ENCODE measurements at places on chromosomes 1 and 21. TPM values are rescaled to one million over a fixed set of nuclear protein-coding genes. Genes with fewer than 3 reads are reported as not detected.

DNA sequence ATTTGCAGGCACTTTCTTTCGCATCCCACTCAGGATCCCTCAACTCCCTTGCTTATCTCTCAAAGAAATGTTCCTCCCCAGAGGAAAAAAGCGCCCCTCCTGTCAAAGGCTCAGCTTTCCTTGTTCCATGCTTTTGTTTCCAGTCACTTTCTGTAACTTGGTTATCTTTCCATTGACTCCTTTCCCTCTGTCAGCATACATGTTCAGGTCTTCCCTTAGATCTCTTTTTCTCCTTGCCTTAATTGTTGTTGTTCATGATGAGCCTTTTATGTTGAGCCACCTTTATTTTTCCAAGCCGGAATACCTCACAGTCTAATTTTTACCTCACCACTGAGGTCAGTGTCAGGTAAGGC lies 46.5 kb upstream of the PODN start:
- no peak for DNase-seq

DNA sequence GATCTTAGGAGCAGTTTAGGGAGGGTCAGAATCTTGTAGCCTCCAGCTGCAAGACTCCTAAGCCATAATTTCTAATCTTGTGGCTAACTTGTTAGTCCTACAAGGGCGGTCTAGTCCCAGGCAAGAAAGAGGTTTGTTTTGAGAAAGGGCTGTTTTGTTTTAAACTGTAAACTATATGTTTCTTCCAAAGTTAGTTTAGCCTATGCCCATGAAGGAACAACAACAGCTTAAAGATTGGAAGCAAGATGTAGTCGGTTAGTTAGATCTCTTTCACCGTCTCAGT lies 62.0 kb downstream of the SLC16A1 start:
- DNase-seq, result no peak

The PDE4B gene
- 6.2 TPM for polyA plus RNA-seq

DNA sequence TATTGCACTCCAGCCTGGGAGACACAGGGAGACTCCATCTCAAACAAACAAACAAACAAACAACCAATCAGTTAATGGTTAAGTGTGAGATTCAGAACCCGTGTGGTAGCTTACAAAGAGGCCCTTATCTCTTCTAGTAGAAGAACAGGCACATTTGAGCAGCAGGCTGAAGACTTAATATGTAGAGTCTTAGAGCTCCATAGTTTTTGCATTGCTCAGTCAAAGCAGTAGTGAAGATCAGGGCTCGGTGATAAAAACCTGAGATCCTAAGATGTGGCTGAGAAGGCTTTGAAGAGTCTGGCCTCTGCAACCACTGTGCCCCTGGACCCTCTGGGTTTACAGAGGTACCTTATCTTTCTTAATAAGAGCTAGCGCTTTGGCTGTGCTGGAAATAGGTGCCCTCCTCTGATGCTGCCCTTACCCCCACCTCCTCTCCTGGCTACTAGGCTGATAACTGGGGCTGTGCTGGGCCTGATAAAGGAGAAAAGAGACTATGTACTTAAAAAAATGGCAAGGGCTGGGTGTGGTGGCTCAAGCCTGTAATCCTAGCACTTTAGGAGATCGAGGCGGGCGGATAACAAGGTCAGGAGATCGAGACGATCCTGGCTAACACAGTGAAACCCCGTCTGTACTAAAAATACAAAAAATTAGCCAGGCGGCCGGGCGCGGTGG lies 10.5 kb upstream of the UCK2 start:
- no peak for DNase-seq

The ST6GALNAC3 gene
- 87.0 TPM for polyA plus RNA-seq

- DNase-seq, result no peak
These were observed 72.8 kb upstream of the PAX7 start for GRCh38 chr1:18557621-18558465.

DNA sequence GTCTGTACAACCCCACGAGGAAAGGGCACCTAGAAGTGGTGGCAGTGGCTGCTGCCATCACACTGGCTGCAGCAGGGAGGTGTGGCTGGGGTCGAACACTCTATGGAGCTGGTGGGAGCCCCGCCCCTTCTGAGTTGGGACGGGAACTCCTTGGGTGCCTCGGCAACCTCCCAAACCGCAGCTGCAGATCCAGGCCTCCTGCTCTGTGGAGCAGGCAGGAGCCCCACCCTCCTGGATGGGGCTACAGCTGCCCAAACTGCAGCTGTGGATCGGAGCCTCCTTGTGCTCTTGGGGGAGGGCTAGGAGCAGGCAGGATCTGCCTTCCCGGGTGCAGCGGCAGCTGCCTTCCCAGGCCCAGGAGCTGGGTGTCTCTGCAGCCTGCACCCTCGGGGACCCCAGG lies 38.9 kb upstream of the TARDBP start:
- DNase-seq, result no peak

DNA sequence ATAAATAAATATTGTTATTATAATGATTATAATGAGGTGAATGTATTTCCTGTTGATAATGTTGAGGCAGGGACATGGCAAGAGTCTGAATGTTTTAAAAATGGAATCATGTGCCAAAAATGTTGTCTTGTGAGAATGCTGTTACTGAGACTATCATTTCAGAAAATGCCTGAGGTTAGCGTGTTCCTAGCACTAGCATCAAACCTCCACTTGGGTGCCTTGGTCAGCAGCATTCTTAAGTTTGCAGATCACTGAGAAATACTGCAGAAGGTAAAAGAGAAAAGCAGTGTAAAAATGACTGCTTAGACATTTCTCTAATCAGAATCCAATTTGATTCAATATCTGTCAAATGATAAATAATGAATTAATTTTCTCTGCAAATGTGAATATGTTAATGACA lies 50.8 kb downstream of the OLFM3 start:
- DNase-seq, result no peak

DNA sequence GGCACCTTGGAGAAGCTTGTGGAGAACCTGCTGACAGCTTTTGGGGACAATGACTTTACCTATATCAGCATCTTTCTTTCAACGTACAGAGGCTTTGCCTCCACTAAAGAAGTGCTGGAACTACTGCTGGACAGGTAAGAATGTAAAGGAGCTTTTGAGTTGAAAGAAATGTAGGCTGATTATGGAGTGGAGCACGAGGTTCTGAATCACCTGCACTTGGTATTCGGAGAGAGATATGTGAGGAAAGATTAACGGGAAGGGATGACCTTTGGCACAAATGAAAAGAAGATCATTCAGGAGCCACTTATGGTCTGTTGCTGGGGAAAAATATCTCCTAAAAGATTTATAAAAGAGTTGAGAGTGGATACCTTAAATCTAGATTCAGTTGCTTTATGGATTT lies 42.7 kb downstream of the RGL1 start:
- no peak for DNase-seq

DNA sequence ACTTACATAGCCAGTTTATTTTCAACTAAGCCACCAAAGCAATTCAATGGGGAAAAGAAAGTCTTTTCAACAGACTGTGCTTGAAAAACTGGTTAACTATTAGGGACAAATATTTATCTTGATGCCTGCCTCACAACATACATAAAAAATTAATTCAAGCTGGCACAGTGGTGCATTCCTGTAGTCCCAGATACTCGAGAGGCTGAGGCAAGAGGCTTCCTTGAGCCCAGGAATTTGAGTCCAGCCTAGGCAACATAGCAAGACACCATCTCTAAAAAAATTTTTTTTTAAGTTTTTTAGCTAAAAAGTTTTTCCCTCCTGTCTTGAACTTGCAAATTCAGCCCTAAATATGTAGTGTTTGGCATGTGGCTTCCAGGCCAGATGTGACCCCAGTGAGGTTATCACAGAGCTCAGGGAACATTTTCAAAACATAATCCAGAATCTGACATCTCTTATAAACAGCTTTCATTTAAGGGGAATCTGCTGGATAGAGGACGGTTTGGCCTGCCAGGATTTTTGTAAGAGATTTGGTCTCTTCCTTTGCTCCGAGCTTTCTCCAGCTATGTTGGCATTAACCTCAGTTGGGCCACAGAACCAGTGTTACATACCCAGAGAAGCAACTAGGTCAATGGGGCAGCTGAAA lies 46.4 kb downstream of the COL6A1 start:
- no peak for DNase-seq

The ORC1 gene
- polyA plus RNA-seq, result 8.0 TPM

The SPRR1B gene
- not detected for polyA plus RNA-seq

- DNase-seq, result no peak
These were observed 41.8 kb downstream of the RUNX1 start for GRCh38 chr21:35007348-35007747.

The CCDC190 gene
- polyA plus RNA-seq, result not detected

DNA sequence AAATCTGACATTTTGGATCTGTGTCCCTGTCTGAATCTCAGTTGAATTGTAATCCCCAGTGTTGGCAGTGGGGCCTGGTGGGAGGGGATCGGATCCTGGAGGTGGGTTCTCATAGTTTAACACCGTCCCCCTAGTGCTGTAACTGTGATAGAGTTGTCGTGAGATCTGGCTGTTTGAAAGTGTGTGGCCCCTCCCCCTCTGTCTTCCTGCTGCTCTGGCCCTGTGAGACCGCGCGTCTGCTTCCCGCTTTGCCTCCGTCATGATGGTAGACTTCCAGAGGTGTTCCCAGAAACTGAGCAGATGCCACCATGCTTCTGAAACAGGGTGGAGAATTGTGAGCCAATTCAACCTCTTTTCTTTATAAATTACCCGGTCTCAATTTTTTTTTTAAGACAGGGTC lies 25.0 kb downstream of the AGPAT3 start:
- DNase-seq, result no peak

GRCh38 chr1:160261893-160262794 lies at the start of gene DCAF8:
Gene DCAF8 (minus strand): TSS chr1:160262549. CDS start chr1:160244008, 18,541 bp downstream.
- peak; percentile 94 for DNase-seq

DNA sequence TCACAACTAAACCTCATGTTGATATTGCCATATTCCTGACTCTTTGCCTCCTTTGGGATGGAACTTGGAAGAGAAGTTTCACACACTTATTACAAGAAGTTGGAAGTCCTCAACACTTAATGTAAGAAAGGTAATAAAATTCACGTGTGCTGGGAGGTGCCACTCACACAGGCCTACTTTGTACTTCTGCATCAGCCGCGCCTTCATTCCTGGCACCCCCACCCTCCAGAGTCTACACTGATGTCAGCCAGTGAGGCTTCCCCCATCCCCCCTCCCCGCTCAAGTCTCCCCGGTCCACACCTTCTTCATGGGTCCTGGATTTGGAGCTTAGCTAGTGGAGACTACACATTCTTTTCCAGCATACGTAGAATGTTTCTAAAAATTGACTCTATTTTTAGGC lies 24.8 kb upstream of the SLC45A1 start:
- no peak for DNase-seq

GRCh38 chr1:230851291-230851691 lies 17.0 kb downstream of the C1orf198 start:
- no peak for DNase-seq

The LRRC3 gene
- 4.1 TPM for polyA plus RNA-seq

GRCh38 chr1:64474665-64475439 lies 4.9 kb downstream of the CACHD1 start:
- DNase-seq, result no peak

The LDLRAD1 gene
- polyA plus RNA-seq, result 0.07 TPM

The FCGR3A gene
- 1.6 TPM for polyA plus RNA-seq

The KIF14 gene
- 6.0 TPM for polyA plus RNA-seq

Measured in renal cortex interstitium (tissue), 15 donors.